Umbilical cord (tissue), 2 donors: ENCODE measurements at places on chromosomes 12 and 14. TPM values are rescaled to one million over a fixed set of nuclear protein-coding genes. Genes with fewer than 3 reads are reported as not detected.

DNA sequence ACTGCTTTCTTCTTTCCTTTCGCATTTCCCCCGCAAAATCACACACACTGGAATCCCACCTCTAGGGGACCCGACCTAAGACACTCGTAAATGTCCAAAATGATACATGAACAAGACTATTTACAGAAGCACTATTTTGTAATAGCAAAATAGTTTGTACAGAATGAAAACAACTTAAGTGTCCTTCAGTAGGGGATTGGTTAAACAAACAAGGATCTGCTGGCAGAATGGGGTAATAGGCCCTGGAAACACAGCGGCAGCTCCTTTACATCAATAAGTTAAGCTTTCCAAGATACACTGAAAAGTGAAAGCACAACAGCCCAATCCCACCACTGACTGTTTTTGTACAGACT lies 48.8 kb downstream of the LTBP2 start:
- DNase-seq, result no peak

Gene PGF
- total RNA-seq, result 9.4 TPM

DNA sequence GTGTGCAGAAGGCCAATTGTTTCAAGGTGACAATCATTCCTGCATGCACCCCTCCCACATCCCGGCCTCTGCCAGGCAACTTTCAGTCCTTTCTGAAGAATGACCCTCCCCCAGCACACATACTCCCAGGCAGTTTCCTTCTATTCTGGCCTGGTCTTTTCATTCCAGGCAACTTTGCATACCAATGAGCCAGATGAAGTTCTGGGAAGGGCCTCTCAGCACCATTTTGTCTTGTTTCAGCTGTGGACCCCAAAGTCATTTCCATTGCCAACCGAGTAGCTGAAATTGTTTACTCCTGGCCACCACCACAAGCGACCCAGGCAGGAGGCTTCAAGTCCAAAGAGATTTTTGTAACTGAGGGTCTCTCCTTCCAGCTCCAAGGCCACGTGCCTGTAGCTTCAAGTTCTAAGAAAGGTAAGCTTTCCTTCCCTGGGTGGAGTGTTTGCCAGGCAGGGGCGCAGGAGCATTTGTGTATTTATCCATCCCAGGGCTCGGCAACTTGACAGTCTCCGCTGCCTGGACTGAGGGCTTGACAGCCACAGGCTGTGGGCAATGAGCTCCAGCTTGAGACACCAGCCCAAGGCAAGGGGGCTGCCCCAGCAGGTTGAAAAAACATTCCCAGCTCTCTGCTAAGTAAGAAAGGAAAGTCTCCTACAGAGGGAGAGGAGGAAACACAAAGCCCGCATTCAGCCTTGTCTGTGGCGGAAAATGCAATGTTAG lies 16.4 kb downstream of the BCL2L14 start:
- no peak for DNase-seq

GRCh38 chr12:80551897-80552296 lies 107.9 kb downstream of the PTPRQ start:
- DNase-seq, result peak; percentile 94

- DNase-seq, result no peak
These were observed 245.9 kb downstream of the CACNA1C start for GRCh38 chr12:2298556-2299200.

GRCh38 chr12:92289629-92290349 lies 144.1 kb upstream of the BTG1 start:
- DNase-seq, result no peak
